ENCODE measurements at places on chromosomes 2 and 18.

DNA sequence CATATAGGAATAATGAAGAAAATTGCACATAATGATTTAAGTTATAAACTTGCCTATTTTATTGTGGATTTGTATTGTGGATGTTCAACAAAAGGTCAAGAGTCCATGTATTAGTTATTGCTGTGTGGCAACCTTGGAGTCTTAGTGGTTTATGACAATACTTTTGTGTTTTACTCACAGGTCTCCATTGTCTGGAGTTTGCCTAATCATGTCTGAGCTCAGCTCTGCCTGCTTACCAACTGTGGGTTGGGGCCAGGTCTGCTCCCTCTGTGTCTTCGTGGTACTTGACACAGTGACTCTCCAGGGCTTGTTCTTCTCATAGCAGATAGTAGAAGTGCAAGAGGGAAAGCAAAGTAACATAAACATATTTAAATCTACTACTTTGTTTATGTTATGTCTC lies 382.5 kb downstream of the CBLN2 start:
- peak; percentile 24 for DNase-seq

DNA sequence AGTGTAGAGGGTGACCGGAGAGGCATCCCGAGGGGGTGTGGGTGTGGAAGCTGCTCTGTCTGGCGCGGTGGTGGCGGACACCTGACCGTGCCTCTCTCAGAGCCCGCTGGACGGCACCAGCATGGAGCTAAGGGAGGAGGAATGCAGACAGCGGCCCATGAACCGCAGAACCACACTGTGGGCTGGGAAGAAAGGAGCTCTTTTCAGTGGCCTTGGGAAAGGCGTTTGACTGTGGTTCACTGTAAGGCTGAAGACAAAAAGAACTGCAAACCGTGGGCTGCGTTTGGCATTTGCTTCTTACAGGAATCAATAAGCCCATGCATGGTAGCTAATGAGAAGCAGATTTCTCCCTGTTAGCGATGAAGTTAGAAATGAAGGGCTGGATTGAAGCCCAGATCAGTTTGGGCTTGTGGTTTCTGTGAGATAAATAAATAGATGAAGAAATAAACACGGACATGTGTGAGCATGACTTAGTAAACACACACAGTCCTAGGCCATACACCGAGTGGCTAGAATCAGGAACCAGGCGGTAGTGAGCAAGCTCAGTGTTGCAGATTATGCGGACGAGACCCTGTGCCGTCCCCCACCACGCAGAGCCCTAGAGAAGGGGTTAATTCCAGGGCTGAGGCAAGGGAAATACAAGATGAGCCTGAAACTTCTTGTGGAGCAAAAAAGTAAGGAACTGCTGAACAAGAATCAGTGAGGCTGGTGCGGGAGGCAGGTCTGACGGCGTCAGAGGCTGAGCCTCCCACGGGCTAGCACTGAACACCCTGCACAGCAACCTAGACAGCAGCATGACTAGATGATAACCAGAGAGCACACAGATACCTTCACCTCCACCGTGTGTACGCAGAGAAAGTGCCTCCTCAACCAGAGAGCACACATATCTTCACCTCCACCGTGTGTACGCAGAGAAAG lies 29.3 kb upstream of the NFATC1 start:
- DNase-seq, result no peak

- no peak for DNase-seq
Observed at GRCh38 chr18:39299152-39299551, 1733.6 kb upstream of the CELF4 start.

- DNase-seq, result no peak
Observed at GRCh38 chr2:48944956-48945355, 189.4 kb upstream of the LHCGR start.

GRCh38 chr2:86500325-86501083 lies 59.3 kb downstream of the KDM3A start:
- no peak for DNase-seq
